Skeletal muscle cell (primary cell): ENCODE measurements at places on chromosomes 16 and 17.

GRCh38 chr17:48728232-48729231 is at the start of gene HOXB13:
Gene HOXB13, minus strand, starts transcription at chr17:48728750. Its CDS starts 157 bp downstream, at chr17:48728593.
- no peak for DNase-seq

- peak; percentile 50 for DNase-seq
Measured at GRCh38 chr16:15484662-15485061, 50.3 kb downstream of the BMERB1 start.

DNA sequence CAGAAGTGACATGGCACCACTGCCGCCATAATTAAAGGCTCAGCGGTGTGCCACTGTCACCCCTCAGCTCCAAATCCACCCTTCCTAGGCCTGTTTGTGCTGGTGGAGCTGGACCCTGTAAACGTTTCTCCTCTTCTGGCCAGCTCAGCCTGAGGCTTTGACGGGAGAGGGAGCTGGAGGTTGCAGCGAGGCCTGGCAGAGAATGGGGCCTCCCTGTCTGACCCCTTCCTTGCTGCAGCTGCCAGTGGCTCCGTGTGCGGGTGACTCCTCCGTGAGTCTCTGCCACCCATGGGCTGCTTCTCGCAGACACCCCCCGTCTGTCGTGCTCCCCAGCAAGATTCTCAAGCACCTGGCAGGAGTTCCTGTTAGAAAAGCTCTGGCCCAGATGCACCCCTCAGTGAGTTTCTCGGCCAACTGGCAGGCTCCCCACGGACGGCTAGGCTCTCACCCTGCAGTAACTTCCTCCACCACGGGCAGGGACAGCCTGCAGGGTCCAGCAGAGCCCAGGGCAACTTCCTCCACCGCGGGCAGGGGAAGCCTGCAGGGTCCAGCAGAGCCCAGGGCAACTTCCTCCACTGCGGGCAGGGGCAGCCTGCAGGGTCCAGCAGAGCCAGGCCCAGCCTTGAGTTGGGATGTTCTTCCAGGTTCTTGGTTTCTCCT is 4.7 kb upstream of the CHMP6 start:
- DNase-seq, result no peak

GRCh38 chr17:61981323-61981722 is 53.5 kb upstream of the INTS2 start:
- no peak for DNase-seq

- DNase-seq, result no peak
Measured at GRCh38 chr17:31535581-31535981, 144.1 kb downstream of the RAB11FIP4 start.

DNA sequence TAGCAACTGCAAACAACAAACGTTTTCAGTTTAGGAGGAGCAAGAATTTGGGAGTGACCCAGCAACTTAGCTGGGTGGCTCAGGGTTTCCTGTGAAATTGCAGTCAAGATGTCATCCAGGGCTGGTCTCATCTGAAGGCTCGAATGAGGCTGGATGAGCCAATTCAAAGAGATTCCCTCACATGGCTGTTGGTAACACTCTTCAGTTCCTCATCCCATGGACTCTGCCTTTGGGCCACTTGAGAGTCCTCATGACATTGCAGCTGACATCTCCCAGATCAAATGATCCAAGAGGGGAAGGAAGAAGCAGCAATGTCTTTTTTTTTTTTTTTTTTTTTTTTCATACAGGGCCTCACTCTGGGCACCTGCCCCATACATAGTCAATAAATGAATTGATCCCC is 26.3 kb downstream of the UBALD1 start:
- no peak for DNase-seq

GRCh38 chr16:31085873-31086628 is 2.7 kb downstream of the PRSS53 start:
- no peak for DNase-seq

DNA sequence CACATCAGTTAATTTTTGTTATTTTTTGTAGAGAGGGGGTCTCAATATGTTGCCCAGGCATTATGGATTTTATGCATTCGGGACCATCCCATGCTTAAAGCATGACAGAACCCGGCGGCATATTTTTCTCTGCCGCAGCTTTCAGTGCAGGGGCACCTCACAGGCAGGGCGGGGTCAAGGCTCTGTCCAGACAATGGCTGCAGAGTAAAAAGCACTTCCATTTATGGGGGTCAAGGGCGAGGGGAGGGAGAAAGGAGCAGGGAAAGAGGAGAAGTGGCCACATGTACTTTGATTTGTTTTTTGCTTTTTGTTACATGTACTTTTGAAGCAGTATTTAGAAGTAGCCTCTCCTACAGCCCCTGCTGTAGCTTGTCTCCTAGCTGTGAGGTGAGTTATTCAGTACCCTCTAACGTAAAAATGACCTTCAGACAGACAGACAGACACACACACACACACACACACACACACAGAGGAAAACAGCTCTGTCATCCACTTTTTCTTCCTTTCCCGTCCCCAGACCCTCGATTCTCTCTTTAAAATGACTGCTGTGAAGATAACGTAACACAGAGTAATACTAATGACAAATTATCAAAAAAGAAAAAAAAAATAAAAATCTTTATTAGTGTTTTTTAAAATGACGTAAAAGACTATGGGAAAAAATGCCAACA is 856 bp upstream of the SCPEP1 start:
- no peak for DNase-seq

DNA sequence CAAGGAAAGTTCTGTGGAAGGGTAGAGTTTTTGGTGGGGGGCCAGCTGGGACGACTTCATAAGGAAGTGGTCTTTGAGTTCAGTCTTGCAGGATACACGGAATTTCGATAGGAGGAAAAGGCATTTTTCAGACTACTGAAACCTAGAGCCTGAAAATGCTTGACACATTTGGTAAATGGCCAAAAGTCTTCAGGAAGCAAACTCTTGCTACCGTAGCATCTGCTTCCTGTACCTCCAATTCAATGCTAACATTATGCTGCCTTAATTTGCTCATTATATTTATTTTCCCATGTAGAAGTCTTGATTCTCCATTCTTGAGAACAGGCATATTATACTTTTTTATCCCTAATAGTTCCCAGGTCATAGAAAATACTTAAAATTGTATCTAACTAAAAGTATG is 129.3 kb upstream of the MED13 start:
- DNase-seq, result no peak

- DNase-seq, result no peak
Measured at GRCh38 chr17:81440511-81441244, 45.4 kb downstream of the BAHCC1 start.

GRCh38 chr16:89434490-89434889 is 55.9 kb downstream of the ANKRD11 start:
- no peak for DNase-seq

- DNase-seq, result no peak
Measured at GRCh38 chr17:78993241-78993956, 13.7 kb upstream of the LGALS3BP start.

DNA sequence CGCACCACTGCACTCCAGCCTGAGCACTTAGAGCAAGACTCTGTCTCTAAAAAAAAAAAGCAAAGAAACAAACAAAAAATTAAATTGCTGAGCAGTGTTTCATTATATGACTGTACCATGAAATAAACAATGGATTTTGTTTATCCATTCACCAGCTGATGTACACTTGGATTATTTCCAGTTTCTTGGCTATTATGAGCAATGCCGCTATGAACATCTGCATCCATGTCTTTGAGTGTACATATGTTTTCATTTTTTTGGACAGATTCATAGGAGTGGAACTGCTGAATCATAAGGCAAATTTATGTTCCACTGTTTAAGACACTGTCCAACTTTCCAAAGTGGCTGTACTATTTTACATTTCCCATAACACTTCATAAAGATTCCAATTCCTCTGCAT is 8.0 kb downstream of the RNF157 start:
- no peak for DNase-seq

GRCh38 chr16:84048270-84048669 is 5.7 kb upstream of the SLC38A8 start:
- DNase-seq, result no peak

DNA sequence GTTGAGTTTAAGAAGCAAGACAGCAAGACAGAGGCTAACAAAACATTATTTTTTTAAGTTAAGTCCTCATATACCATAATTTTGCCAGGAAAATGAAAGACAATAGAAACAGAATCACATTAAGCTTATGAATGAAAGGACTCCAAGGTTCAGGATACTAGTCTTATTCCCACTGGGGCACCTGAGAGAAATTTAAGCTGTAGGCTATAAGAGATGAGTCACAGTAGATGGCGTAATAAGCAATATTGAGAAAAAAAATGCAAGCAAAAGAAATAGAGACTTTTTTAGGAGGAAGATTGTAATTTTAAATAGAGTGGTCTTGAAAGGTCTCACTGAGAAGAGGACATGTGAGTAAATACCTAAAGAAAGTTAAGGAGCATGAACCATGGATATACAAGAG is 57.1 kb upstream of the KIF2B start:
- no peak for DNase-seq

- DNase-seq, result peak; percentile 88
Measured at GRCh38 chr16:69310653-69311532, at the start of gene VPS4A. Gene VPS4A, plus strand, starts transcription at chr16:69311350. Its CDS starts 162 bp downstream, at chr16:69311512.

DNA sequence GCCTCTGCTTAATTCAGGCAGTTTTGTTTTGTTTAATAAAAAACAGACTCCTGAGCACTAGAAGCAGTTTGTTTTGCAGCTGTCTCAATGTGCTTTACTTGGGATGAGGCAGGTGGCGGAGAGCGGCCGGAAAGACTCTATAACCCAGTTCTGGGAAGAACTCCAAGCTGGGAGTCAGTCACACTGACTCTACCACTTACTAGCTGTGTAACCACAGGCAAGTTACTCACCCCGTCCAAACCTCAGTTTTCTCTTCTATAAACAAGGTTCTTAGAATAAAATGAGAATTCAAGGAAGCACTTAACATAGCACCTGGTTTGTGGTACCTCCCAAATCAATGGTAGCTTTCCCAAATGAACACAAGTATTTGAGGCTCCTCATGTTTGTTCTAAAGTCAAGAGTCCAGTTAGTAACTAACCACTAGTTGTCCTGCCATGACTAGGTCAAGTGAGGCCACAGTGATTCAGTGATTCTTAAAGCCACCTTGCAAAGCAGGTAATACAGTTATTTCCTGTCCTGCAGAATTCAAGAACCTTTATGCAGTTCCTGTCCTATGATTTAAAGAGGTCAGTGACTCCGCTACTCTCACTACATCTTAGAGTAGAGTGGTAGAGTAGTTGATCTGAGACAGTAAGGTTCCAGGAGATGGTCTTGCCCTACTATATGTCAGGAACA is 2.7 kb downstream of the TXNDC17 start:
- DNase-seq, result no peak

- no peak for DNase-seq
Measured at GRCh38 chr16:89620406-89620841, 7.0 kb downstream of the DPEP1 start.

GRCh38 chr16:27254262-27254811 is 14.2 kb downstream of the NSMCE1 start:
- no peak for DNase-seq

DNA sequence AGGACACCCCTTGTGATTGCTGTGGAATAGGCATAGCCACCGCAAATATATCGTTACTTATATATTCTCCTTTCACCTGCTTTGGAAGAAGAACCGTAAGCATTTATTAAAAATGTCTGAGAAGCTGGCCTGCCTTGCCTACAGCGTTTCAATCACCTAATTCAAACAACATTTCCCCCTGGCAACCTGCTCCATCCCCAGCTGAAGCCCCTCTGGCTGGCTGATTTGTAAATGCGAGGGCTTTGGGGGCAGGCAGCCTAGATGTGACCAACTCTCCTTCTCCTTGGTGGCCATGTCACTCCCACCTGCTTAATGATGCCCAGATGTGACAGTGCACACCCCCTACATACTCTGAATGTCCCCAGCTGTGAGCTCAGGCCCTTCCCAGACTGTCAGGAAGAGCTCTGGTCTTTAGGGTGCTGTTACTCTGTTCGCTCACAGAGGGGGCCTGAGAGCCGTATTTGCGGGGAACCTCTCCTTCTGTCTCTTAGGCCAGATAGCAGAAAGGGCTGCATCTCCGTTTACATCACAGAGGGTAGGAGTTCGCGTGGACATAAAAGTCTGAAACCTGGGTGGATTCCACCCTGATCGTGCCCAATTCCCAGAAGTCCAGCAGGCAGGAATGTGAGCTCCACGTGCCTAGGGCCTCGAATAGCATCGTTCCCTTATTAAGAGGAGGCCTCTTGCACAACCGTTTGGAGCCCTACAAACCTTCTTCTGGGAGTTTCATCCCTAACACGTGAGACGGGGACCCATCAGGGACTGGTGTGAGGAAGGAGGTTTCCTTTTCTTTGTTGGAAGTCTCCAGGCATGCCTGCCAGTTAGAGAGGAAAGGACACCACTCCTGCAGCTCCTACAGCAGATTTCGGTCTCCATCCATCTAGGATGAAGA is 2.4 kb upstream of the SDK2 start:
- no peak for DNase-seq

DNA sequence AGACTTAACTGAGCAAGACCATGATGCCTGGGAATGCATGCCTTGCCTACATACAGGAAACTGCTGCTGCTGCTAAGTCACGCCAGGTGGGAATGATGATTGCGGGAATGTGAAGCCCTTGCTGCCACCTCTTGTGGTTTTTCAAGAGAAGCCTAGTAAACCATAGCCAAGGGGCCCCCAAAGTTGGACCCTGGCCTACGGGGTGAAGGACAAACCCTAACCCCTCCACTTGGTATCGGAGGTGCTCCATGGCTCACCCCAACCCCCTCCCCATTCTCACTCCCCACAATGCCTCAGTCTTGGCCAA is 233.9 kb downstream of the ZNF423 start:
- DNase-seq, result no peak

GRCh38 chr17:56987283-56987834 is 9.4 kb downstream of the SCPEP1 start:
- no peak for DNase-seq

DNA sequence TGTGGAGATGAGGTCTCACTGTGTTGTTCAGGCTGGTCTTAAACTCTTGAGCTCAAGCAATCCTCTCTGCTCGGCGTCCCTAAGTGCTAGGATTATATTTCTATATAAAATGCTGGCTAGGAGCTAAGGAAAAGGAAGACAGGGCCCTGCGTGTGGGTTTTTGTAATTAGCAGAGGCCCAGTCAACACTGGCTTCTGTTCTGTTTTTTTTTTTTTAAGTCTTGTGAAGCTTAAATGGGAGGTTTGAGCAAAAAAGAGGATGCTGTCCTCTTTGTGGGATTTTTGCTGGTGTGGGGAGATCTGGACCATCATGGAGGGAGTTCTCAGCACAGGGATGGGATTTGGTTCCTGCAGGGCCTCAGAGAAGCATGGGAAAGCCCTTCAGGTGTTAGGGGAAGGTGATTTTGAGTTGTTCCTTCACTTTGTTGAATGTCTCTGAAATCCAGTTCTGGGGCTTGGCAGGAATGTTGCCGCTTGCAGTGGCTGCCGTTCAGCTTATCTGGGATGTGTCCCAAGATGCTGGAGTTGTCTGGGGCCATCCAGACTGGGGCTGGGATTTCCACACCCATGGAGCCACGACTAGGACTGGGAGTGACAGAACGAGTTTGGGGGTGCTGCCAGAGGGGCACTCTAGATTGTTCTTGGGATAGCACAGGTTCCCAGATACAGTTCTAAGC is 4.2 kb downstream of the PYCARD start:
- no peak for DNase-seq

- no peak for DNase-seq
Measured at GRCh38 chr17:51912939-51913338, 245.6 kb downstream of the CA10 start.

DNA sequence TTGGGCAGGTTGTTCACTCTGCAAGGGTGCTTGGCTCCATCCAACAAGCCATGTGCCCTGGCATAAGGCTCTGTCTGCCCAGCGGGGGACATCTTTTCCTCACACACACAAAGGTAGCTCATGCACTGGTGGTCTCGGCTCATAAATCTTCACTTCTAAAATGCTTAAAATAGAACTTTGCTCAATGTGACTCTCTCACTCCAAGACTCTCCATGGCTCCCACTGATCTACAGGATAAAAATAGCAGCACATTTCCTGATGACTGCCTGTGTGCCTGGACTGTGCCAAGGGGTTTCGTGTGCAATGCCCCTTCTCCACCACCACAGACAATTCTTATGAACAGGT is 15.1 kb upstream of the CIBAR2 start:
- DNase-seq, result no peak

- peak; percentile 22 for DNase-seq
Measured at GRCh38 chr17:794876-795275, 12.7 kb downstream of the MRM3 start.
